ENCODE measurements at places on chromosomes 1 and 21.

DNA sequence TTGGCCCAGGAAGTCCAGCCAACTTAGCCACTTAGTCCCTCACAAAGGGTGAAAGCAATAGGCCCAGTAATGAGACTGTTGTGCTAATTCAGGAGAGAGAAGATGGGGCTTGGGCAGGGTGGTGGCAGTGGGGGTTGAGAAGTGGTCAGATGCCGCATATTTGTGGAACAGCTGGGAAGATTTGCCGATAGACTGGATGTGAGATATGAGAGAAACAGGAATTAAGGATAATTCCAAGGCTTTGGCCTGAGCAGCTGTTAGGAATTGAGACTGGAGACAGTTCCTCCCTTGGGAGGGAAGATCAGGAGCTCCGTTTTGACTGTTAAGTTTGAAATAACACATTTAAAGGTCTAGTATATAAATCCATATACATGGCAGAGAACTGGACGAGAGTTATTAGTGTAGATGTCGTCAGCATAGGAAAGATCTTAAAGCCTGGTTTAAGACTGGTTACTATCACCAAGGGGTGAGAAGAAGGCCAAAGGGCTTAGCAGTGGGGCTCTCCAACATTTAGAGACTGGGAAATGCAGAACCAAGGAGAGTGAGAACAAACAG is 323.7 kb upstream of the FAM78B start:
- DNase-seq: no peak

DNA sequence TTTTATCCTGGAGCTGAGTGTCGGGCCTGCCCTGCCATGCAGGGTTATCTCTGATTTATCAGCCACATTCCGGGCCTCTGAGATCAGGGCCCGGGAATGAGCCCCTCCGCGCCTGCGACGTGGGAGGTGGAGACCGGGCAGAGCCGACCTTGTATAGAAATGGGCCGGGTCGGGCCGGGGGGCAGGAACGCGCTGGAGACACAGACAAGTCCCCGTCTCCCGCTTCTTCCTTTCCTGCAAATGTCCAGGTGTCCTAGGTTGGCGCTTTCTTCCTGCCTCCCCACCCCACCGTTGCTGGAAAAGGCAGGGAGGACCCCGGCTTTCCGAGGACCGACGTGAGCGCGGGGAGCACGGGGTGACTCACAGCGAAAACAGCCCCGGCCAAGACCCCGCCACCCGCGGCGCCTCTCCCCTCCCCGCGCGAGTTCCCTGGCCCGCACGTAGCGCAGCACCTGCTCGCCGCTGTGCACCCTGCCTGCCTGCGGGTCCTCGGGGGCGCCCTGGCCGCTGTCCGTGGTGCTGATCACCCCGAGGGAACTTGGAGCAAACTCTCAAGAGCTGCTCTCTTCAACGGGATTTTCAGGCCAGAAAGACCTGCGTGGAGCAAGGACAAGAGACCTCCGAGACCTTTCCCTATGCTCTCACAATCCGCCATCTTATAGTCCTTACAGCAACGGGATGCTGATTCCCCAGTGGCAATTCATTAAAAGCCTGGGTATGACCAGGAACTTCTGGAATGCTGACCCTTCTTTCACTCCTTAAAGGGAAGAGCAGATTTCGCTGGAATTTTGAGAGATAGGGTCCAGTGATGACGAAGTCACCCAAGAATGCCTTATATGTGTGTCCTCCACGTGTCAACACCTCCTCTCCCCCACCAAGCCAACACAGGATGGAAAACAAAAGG is 475 bp upstream of the NPPB start:
- DNase-seq: no peak

GRCh38 chr1:58785442-58786058 is 1.7 kb upstream of the JUN start:
- no peak for DNase-seq

- no peak for DNase-seq
Observed at GRCh38 chr1:175361476-175361875, 168.9 kb upstream of the KIAA0040 start.

- no peak for DNase-seq
Observed at GRCh38 chr1:59318271-59318860, 21.5 kb downstream of the FGGY start.

- no peak for DNase-seq
Observed at GRCh38 chr1:96641282-96641681, 80.3 kb upstream of the PTBP2 start.

DNA sequence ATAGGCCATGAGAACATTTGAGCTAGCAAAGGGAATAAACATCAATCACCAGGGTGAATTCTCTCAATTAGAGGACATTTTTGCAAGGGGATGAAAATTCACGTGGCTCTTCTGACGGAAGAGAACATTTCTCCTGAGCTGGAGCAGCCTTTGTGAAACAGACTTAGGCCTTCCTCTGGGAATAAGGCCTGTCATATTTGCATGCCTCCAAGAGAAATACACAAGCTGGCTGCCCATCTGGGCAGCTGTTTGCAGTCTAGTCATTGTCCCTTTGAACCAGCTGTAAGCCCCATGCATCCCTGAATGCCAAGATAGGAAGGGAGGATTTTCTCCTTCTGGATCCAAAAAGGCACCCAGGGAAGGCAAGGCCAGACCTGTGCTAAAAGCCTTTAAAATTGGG is 5.5 kb downstream of the LEMD1 start:
- no peak for DNase-seq

GRCh38 chr1:153651771-153652170 is 6.7 kb upstream of the SNAPIN start:
- DNase-seq: no peak

DNA sequence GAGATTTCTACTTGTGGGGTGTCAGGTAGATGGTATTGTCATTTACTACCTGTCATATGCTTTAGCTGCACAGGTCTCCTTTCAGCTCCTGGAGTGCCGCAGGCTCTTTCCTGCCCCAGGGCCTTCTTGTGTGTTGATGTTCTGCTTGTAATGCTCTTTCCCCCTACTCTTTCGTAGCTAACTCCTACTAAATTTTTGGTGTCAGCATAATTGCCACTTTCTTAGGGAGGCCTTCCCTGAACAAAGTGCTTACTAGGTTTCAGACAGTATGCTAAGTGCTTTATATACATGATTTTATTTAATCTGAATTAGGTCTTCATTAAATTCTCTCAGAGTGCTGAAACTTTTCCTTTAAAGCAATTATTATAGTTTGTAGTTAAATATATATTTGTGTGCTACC is 4.8 kb upstream of the THEM4 start:
- no peak for DNase-seq

- DNase-seq: peak; percentile 39
Observed at GRCh38 chr1:234907940-234908405, 220.7 kb downstream of the TOMM20 start.

DNA sequence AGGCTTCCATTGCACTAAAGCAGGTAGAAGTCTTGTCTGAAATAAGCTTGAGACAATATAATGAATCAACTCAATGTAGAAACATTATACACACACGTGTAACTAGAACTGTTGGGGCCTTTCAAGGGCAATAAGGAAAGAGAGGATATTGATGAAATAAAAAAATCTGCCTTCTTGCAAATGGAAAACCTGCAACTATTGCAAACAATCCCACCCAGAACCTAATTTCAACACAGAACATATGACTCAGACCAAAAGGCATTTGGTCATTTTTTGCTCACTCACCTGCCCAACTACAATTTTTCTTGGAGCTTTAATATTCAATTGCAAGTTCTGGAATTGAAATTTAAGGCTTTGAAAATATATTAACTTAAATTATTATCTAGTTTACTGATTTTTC is 900.1 kb downstream of the TTLL7 start:
- DNase-seq: no peak

Measured in NCI-H1048 (cell line).